Cerebellar cortex (tissue), 1 donor: ENCODE measurements at places on chromosomes 5 and 9.

DNA sequence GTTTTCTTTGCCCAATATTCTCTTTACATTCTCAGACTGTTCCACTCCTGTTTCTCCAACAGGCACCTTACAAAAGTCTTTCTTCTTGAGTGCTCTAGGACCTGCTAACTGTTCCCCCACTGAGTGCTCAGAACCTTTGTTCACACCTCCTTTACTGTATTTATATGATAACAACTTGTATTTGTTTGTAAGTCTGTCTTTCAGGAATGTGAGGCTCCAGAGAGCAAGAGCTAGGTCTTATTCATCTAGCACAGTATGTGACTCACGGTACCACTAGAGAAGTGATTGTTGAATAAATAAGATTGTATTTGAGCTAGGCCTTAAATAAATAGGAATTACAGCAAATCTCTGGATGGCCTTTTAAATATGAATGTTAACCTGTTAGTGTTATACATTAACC, 42.5 kb upstream of the MYOT start:
- no peak for DNase-seq

- no peak for DNase-seq
Measured at GRCh38 chr9:7370381-7370780, 429.2 kb downstream of the DMAC1 start.

GRCh38 chr5:54927097-54927746, 58.2 kb downstream of the ESM1 start:
- DNase-seq = no peak

GRCh38 chr5:56329652-56330051, 96.5 kb upstream of the ANKRD55 start:
- DNase-seq = no peak

- DNase-seq = no peak
Measured at GRCh38 chr9:116760636-116761035, 73.5 kb downstream of the TRIM32 start.

GRCh38 chr5:79795764-79796398, 106.2 kb downstream of the CMYA5 start:
- peak; percentile 74 for DNase-seq

GRCh38 chr5:77133061-77133758, 46.1 kb upstream of the ZBED3 start:
- DNase-seq = peak; percentile 38

- DNase-seq = no peak
Measured at GRCh38 chr5:16480821-16481538, 15.4 kb upstream of the ZNF622 start.

DNA sequence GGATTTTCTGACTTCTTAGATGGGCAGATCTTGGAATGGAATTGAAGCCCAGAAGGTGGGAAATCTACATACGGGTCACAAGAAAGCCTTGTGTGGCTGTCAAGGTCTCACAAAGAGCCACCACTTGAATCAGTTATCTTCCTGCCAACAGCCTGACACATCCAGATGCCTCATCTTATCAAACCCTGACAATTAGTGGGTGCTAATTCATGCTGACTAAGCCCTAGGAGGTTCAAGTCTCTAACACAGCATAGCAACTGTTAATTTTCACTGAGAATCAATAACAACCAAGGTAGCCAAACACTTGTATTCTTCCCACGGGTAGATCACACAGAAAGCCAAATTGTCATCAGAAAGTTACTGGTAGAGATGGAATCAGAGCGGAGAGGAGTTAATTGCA, 222.2 kb downstream of the TMEM167A start:
- no peak for DNase-seq

GRCh38 chr9:137611623-137612609, 6.4 kb downstream of the ARRDC1 start:
- no peak for DNase-seq

DNA sequence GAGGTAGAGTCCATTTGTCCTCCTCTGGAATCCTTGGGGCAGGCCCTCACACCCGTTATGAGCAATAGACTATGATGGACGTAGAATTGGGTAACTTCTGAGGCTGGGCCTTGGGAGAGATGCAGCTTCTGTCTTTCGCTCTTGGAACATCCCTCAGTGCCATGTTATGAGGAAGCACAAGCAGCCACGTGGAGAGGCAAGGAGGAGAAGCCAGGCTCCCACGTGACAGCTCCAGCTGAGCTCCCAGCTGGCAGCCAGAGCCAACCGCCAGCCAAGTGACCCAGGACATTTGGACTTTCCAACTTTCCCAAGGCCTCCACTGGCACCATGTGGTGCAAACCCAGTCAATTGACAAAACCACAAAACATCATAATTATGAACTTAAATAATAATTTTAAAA, 43.0 kb upstream of the BOD1 start:
- DNase-seq = no peak

GRCh38 chr5:135269931-135270421, 129.1 kb downstream of the MACROH2A1 start:
- no peak for DNase-seq

GRCh38 chr5:35003018-35003957, 44.5 kb downstream of the AGXT2 start:
- DNase-seq = peak; percentile 66

- no peak for DNase-seq
Measured at GRCh38 chr5:124927735-124928134, 181.3 kb upstream of the ZNF608 start.

- no peak for DNase-seq
Measured at GRCh38 chr9:137075275-137075775, 2.0 kb upstream of the UAP1L1 start.

- DNase-seq = no peak
Measured at GRCh38 chr5:132865668-132866341, 464 bp downstream of the GDF9 start.

- DNase-seq = no peak
Measured at GRCh38 chr5:135271533-135272310, 127.3 kb downstream of the MACROH2A1 start.

DNA sequence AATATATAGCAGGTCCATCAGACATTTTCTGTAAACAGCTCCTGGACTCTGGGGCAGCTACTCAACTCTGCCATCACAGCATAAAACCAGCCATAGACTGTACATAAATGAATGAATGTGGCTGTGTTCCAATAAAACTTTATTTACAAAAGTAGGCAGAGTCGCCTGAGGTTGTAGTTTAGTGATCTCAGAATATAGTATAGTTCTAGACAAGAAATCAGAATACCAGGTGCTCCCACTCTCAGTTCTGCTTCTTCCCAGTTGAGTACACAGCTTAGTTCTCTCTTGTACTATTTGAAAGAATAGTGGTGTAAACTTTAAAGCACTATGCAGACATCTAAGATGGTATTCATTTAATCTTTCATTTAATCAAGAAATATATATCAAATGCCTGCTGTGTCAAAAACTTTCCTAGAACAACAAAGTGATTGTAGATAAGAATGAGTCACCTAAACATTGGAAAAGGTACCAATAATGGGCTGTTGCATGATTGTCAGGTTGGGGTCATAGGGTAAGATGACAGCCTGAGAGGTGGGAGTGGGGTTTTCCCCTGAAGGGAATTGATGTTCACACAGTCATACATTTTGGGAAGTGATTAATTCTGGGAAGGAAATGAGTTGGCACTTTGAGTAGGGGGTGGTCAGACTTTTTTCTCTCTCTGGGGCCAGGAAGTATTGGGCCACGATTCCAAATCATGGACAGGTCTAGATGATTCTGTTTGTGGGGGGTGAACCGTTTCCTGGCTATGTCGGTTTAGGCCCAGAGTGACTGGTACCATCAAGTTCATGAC, 37.0 kb downstream of the TNFSF8 start:
- DNase-seq = no peak

GRCh38 chr5:74521401-74521800, 119.1 kb downstream of the ENC1 start:
- DNase-seq = no peak

GRCh38 chr9:279674-280073, 65.0 kb downstream of the DOCK8 start:
- no peak for DNase-seq

- no peak for DNase-seq
Measured at GRCh38 chr5:32023816-32024215, 150.3 kb downstream of the GOLPH3 start.

GRCh38 chr5:27652505-27652904, 614.1 kb upstream of the CDH9 start:
- peak; percentile 7 for DNase-seq

GRCh38 chr5:143261748-143262392, 141.6 kb downstream of the NR3C1 start:
- DNase-seq = no peak

DNA sequence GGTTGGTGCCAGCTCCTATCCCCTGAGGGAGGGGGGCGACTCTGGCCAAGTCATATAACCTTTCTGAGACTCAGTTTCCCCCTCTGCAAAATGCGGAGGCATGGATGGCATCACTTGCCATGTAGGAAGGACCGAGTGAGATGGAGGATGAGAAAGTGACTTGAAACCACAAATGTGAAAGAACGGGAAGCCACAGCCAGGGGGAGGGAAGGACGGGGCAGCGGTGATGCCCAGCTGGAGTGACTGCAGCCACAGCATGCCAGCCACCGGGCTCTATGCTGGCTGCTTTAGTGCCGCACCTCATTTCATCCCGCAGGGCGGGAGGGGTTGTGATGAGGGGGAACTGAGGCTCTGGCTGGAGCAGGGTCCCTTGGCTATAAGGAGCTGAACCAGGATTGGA, 74.5 kb downstream of the HMCN2 start:
- no peak for DNase-seq

GRCh38 chr5:179187229-179187678, 127.1 kb downstream of the ZNF354C start:
- no peak for DNase-seq

DNA sequence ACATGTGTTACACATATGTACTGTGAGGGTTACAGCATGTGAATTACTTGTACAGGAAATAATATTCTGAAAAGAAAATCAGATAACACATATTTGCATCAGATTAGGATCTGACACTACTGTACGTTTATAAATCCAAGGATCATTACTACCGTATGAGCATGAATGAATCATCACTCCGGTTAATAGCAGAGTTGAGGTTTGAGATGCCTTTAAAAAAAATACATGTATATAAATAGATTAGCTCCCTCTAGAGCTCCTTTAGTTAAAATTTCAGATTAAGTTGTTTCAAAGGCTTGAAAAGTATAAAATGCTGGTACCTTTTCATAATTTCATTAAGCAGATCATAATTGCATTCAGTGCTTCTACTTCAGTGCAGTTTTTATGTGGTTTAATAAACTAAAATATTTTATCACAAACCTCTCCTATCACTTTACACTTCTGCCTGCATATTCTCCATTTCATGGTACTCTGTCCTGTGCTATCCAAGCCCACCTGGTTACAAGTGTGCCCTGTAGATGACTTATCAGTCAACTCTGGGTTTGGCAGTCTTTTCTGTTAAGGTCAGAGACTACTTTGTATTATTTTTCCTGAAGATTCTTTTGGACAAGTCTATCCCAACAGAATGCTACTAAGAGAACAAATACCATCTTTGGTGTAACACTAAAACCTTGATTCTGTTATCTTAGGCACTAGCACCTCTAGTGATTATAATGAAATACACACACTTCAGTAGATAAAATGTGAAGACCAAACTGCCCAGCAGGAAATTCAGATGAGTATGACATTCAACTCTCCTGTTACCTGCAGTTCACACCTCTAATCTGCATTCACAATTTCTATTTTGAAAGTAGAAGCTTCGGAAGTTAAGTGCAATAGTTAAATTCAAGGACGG, 48.0 kb upstream of the POU5F2 start:
- DNase-seq = peak; percentile 27

DNA sequence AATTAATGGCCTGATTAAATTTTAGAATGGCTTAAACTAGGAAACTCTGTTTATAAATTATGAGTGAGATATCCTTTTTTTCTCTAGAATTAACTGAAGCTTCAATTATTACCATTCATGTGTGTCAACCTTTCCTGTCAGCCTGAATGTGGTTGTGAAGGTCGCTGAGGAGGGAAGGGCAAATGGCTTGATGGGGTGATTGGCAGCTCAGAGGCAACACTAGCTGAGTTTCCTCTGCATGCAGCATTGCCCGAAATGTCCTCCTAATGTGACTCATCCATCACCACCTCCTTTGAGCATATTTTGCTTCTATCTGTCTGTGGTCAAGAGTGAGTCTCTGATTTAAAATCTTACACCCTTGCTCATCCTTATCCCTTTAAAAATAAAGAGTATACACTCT, 281.9 kb downstream of the TENT4A start:
- DNase-seq = no peak

GRCh38 chr9:13118313-13118712, 161.2 kb downstream of the MPDZ start:
- no peak for DNase-seq

GRCh38 chr5:61610678-61611024, 278.6 kb downstream of the ZSWIM6 start:
- DNase-seq = no peak

GRCh38 chr5:179720222-179720621, 12.4 kb upstream of the MAML1 start:
- no peak for DNase-seq

- DNase-seq = no peak
Measured at GRCh38 chr9:3664044-3664443, 138.2 kb upstream of the RFX3 start.
